ENCODE measurements at places on chromosomes 16 and 17. TPM values are rescaled to one million over a fixed set of nuclear protein-coding genes. Genes with fewer than 3 reads are reported as not detected.

SYNGR3 gene
- total RNA-seq = not detected

ST6GALNAC1 gene
- total RNA-seq = 1.6 TPM

RNF222 gene
- total RNA-seq = not detected

NSRP1 gene
- 29.6 TPM for total RNA-seq

FOXN1 gene
- total RNA-seq = not detected

ABCA3 gene
- total RNA-seq = 66.7 TPM

INTS2 gene
- total RNA-seq = 14.9 TPM

PRCD gene
- 1.8 TPM for total RNA-seq

PYDC1 gene
- not detected for total RNA-seq

SLC5A11 gene
- total RNA-seq = not detected

NAGLU gene
- 90.6 TPM for total RNA-seq

CNTNAP4 gene
- total RNA-seq = not detected

RASD1 gene
- 147 TPM for total RNA-seq

DPEP1 gene
- 0.92 TPM for total RNA-seq

NLRC3 gene
- 1.3 TPM for total RNA-seq

OR3A3 gene
- not detected for total RNA-seq

GNGT2 gene
- 2.7 TPM for total RNA-seq

MILR1 gene
- total RNA-seq = 2.3 TPM

OR2C1 gene
- total RNA-seq = 2.0 TPM

STARD3 gene
- 73.6 TPM for total RNA-seq

TP53TG3 gene
- total RNA-seq = not detected

WFDC1 gene
- 1.6 TPM for total RNA-seq

SLC4A1 gene
- not detected for total RNA-seq

KATNB1 gene
- total RNA-seq = 27.6 TPM

CLEC3A gene
- not detected for total RNA-seq

EFTUD2 gene
- 49.2 TPM for total RNA-seq

CFAP119 gene
- total RNA-seq = 24.7 TPM

CSNK2A2 gene
- total RNA-seq = 41.0 TPM

TMC5 gene
- 4.0 TPM for total RNA-seq

ADAP2 gene
- total RNA-seq = 11.0 TPM

CES3 gene
- 0.22 TPM for total RNA-seq

Data from thyroid gland (tissue), 4 donors.